ENCODE measurements at places on chromosomes 7 and 10. TPM values are rescaled to one million over a fixed set of nuclear protein-coding genes. Genes with fewer than 3 reads are reported as not detected.

DNA sequence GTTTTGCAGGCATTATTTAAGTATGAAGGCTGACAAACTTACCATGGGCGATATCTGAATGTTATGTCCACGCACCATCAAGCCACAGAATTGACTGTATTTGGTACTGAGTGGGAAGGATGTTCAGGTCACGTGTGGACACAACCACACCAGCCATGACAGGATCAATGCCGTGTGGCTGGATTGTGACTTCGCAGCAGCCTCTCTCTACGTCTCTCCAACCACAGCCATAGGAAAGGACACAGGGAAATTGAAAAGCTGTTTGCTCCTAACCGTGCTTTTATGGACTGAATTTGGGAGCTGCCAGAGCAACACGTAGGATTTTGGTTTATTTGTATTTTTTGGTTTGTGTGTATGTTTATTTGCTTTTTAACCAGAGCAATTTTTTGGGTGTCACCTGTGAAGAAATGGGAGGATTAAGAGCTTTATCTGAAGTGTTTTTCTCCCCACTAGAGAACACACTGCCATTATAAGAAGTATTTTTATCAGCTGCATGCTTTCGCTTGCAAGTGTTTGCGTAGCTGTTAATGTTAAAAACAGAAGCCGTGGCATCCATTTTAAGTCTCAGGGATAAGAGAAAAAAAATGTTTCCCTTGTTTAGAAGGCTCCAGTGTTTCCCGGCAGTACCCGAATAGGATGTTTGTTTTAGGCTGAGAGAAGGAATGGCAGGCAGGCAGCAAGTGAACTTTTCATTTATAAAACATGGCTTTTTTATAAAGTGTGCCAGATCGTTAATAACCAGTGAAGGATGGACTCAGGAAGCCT is 401.1 kb upstream of the NFE2L3 start:
- DNase-seq: no peak

DNA sequence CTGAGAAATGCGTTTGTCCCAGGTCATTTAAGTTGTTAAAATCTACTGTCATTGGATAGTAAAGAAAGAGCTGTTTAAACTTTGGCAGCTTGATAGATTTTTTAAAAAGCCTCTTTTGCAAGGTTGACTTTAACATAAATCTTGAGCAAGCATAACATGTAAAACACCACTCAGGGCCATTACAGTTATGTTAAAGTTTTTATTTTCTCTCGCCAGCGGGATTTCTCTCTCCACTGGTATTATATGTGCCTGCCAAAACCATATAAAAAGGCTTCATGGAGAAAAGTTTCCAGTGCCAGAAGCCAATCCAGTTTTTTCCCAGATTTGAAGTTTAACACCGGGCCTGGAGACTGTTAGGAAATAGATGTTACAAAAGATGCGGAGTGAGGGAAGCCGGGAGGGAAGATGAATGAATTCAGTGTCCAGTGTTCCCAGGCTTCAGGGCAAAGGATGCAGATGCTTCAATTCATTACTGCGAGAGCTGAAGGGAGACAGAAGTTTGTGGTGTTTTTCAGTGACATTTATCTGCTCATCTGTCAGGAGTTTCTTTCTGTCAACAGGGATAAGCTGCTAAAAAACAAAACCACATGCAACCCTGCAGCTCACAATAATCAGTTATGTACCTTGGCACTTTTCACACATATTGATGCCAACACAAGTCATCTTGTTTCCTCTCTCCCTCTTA is 155.5 kb downstream of the SPAG6 start:
- no peak for DNase-seq

DNA sequence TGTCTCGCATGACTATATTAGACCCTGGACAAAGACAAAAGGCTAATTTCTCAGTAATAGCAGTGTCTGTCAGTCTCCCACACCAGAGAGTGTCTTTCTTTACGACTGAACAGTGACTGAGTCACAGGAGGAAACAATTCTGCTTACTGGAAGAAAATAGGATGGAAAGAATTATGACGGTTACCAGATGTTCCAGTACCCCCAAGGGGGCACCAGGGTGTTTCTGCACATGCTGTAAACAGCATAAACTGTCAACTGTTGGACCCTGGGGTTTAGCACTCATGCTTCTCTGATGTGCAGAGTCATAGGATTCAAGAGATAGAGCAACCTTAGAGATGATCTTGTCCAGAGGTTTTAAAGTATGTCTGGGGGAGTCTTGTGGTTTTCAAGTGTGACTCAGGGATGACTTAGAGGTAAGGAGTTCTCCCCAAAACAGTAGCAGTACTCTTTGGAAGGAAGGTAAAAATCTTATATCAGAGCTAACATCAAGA is 291.7 kb downstream of the THSD7A start:
- DNase-seq: no peak

GRCh38 chr10:130749911-130750310 is 561.6 kb downstream of the TCERG1L start:
- no peak for DNase-seq

GRCh38 chr7:69765879-69766278 is 167.6 kb downstream of the AUTS2 start:
- DNase-seq: no peak

DNA sequence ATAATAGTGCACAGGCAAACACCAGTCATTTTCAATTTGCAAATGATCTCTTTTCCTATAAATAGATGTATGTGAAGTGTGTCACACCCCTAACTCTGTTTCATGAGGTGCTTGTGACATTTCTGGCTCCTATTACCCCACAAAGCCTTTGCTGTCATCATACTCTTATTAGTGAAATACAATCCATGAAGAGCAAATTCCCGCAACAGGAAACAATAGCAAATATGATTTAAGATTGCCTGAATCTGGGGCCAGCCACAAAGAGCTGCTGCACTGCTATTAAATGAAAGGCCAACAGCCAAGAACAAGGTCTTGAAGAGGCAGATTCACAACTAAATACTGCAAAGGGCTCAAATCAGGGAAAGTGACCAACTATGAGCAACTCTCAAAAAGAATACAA is 96.3 kb upstream of the CAV2 start:
- DNase-seq: no peak

GRCh38 chr7:157403646-157404401 is 67.0 kb downstream of the DNAJB6 start:
- no peak for DNase-seq

DNA sequence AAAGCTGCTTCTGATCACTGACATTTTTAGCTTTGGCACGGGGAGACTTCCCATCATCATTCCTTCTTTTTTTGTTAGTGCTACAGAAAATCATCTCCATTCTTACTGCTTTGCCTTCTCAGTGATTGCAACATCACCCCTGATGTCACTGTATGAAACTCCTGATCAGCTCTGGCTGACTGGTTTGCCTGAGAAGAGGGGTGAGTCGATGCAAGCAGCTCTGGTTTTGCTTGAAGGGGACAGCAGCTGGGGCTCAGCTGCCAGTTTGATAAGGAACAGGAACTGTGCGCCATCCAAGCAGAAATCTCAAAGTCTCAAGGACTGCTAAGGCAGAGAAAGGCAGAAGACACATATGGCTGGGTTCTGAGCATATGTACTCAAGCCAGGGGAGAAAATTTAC is 808.5 kb upstream of the CELF2 start:
- DNase-seq: no peak

DNA sequence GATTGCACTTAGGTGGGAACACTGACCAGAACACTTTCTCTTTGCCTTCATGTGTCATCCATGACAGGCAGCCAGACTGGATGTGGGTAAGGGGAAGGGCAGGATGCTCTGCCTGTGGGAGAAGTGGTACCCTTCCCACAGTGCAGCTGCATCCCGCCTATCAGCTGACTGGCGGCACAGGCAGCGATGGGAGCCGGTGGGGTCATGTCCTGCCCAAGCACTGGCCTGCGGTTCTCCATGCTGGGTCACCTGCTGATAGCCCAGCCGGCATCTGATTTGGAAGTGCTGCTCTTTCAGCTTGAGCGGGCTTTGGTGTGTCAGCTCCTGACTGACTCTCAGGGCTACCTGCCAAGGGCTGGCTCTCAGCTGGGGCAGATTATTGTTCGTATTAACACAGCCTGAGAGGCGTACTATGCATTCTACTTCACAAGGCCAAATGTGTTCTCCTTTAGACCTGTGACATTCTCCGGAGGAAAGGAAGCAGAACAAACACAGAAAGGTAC is 105.2 kb upstream of the PDLIM1 start:
- no peak for DNase-seq

DNA sequence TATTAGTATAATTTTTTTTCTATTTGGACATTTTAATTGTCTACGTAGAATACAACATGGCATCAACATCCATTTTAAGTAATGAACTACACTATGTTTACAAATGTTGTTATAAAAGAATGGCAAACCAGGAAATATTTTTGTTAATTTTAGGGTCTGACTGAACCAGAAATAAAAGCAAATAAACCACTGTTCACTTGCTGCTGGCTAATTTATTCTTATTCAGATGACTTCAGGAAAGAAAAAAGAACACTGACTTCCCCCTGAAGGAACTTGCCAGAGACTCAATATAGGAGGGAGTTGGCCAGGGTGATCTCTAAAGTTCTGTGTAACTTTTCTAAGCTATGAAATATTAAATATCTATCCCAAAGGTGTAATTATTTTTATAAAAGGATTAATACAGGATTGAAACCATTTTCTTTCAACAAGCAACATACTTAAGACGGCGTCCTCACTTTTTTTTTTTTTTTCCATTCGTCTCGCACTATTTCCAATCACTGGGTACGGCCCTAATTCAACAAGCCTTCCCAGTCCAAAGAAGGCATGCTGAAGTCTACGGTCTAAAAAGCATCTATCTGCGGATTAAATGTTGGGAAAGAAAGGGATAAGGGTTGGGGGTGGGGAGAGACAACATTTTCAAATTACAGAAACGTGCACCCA is 1.2 kb downstream of the USP6NL start:
- DNase-seq: no peak

DNA sequence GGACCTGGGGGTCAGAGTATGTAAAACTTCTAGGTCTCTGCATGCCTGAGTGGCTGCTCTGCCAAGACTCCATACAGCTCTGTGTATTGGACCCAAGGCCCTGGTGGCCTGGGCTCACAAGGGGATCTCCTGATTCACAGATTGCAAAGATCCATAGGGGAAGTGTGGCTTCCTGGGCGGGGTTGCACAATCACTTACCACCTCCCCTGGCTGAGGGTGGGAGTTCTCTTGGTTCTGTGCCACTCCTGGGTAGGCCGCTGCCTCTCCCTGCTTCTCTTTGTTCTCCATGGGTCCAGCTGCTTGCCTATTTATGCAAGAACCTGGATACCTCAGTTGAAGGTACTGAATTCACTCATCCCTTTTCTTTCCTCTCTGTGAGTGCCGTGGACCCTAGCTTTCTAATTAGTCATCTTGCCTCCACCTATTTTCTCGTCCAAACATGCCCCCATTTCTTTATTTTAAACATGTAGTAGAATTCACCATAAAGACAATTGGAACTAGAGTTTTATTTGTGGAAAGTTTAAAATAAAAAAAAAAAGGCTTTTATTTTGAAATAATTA is 18.5 kb upstream of the AGR3 start:
- DNase-seq: no peak

DNA sequence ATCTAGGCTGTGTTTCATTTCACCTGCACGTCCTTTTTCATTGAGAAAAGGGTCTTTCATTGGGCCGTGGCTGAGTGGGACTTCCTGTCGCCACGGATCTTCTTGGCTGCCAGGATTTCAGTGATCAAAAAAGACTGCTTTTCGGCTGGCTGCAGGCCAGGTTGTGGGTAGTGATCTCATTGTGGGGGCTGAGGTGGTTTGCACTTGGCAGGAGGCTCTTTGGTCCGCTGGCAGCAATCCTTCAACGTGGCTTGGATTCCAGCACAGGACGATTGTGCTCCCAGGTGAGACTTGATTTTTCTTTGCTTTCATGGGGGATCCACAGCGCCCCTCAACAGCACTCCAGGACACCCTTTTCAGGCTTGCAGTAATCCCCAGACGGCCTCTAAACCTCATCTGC is 29.0 kb upstream of the ZNF273 start:
- no peak for DNase-seq

GRCh38 chr7:38232502-38233366 is 40.7 kb downstream of the TARP start:
- DNase-seq: peak; percentile 51

DNA sequence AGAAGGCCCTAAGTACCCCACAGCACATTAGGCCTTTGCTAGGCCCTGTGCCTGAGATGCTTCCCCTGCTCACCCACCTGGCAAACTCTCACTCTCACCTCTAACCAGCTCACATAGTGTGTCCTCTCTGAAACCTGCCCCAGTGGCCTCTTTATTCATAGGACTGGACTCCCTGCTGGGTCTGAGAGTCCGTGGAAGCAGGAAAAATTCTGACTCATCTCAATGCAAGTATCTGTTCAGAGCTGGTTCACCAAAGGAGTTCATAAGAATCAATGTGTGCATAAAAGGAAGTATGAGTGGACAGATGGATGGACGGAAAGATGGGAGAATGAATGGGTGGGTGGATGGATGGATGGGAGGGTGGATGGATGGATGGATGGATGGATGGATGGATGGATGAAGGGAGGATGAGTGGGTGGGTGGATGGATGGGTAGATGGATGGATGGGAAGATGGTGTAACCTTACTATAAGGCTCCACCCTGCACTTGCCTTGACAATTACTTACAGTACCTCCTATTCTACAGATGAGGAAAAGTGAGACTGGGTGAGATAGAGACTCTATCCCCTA is 111.2 kb upstream of the ZMIZ1 start:
- DNase-seq: no peak

GRCh38 chr7:100433592-100434296 is 2.6 kb downstream of the PPP1R35 start:
- DNase-seq: no peak

DNA sequence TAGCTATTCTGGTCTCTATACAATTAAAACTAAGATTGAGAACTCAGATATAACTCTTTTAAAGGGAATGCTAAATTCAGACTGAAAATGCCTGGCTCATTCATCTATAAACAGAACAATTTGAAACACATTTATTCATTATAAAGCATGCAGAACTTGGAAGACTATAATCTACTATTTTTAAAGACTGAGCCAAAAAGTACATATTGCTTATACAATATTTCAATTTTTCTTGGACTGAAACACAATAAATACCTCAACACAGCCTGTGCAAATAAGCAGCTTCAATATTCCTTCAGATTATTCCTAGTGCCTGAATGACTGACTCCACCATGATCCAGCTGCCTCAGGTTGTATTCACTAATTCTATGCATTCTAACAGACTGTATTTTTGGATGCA is 15.5 kb upstream of the PHYH start:
- no peak for DNase-seq

- no peak for DNase-seq
These were observed 172.1 kb downstream of the DIP2C start for GRCh38 chr10:517241-517830.

DNA sequence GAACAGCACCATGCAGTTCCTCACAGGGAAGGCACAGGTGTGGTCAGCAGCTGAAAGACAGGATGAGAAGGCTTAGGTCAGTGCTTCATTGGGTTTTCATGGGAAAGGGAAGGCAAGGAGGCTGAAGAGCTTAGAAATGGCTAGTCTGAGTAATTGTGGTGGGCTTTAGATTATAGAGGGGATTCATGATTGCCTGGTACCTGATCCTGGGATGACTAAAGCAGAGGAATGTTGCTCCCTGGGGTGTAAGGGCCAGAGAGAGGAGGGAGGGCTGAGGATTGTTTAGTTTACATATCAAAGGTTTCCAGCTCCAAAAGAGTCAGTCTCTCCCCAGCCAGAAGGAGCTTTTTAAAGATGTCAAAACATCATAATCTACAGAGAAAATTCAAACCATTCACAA is 396.3 kb upstream of the POM121L12 start:
- DNase-seq: no peak

The SLC25A40 gene
- 14.9 TPM for polyA plus RNA-seq

The GLI3 gene
- polyA plus RNA-seq: not detected

The CTAGE6 gene
- not detected for polyA plus RNA-seq

The THSD7A gene
- not detected for polyA plus RNA-seq

The AKR1C8 gene
- polyA plus RNA-seq: not detected

The GIMAP8 gene
- 38.9 TPM for polyA plus RNA-seq

All from naive thymus-derived CD8-positive, alpha-beta T cell (primary cell).